Amygdala (tissue), 56 donors: ENCODE measurements at places on chromosomes 16 and 17.

DNA sequence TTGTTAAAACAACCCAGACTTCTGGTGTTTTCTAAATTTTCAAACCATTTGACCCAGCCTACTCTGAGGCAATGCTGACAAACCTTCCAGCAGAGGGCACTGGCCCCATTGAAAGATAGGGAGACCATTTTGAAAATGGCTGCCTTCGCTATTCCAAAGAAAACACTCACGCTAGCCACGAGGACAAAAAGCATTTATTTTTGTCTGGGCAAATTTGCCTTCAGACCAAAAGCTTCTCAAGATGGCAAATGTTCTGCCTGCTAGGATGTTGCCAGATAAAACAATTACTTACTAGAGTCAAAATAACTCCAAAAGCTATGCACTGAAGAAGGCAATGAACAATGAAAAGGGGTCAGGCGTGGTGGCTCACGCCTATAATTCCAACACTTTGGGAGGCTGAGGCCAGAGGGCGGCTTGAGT lies 296.7 kb upstream of the IRX5 start:
- no peak for DNase-seq

- DNase-seq = no peak
Observed at GRCh38 chr17:34916120-34916519, 45.1 kb downstream of the CCT6B start.

- DNase-seq = no peak
Observed at GRCh38 chr16:2205967-2206313, 686 bp downstream of the MLST8 start.

- no peak for DNase-seq
Observed at GRCh38 chr16:50562657-50563056, 14.5 kb downstream of the NKD1 start.

DNA sequence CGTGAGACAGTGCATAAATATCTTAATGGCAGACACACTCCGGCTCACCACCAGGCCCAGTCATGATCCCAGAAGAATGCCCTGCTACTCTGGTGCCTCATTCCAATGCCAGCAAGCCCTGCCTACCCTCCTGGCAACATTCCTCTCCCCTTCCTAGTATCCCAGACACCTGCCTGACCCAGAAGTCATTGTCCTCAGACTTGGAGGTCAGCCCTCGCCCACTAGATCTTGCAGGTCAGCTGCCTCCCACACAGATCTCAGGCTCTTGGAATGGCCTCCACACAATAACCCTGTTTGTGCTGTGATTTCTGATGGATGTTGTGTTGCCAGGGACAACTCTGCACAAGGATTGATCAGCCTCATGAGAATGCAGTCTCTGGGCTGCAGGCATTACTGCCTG lies 1.8 kb upstream of the TEX2 start:
- no peak for DNase-seq

DNA sequence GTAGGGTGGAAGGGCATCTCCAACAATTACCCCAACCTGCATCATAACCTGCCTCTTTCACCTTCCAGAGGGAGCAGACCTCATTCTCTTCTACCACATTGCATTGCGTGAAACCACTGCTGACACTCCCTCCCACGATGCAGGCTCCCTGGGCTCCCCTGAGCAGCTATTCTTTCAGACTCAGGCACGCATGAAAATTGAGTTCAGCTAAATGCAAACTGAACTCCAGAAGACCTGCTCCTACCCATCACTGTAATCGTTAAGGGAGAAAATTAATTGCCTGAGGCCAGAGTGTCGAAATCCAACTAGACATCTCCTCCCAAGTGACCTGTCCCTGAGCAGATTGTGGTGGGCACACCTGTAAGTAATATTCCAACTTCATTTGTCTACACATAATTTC lies 186.0 kb downstream of the GRIN2A start:
- no peak for DNase-seq

- DNase-seq = no peak
Observed at GRCh38 chr17:81685108-81685507, 1.3 kb downstream of the HGS start.

DNA sequence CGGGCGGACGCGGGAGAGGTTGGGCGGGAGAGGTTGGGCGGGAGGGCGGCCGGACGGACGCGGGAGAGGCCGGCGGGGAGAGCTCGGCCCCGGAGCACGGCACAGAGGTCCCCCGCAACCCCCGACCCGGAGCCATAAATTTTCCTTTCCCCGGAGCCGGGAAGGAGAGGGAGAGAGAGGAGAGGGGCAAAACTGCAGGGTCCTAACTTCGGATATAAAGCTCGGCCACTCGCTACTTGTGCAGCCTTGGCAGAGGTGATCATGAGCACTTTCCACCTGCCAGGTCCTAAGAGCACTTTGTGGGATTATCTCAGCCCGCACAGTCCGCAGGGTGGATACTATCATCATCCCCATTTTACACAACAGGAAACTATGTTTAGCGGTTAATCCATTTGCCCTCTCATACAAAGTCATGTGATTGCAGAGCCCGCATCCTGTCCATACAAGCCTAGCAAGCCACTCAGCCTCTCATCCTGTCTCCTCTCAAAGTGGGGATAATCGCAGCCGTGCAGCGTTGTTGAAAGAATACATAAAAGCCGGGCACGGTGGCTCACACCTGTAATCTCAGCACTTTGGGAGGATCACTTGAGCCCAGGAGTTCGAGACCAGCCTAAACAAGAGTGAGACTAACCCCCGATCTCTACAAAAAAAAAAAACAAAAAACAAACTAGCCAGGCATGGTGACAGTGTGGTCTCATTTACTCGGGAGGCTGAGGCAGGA lies 780 bp upstream of the DCAKD start:
- no peak for DNase-seq

- DNase-seq = no peak
Observed at GRCh38 chr17:65885541-65886312, 306.2 kb downstream of the CEP112 start.

DNA sequence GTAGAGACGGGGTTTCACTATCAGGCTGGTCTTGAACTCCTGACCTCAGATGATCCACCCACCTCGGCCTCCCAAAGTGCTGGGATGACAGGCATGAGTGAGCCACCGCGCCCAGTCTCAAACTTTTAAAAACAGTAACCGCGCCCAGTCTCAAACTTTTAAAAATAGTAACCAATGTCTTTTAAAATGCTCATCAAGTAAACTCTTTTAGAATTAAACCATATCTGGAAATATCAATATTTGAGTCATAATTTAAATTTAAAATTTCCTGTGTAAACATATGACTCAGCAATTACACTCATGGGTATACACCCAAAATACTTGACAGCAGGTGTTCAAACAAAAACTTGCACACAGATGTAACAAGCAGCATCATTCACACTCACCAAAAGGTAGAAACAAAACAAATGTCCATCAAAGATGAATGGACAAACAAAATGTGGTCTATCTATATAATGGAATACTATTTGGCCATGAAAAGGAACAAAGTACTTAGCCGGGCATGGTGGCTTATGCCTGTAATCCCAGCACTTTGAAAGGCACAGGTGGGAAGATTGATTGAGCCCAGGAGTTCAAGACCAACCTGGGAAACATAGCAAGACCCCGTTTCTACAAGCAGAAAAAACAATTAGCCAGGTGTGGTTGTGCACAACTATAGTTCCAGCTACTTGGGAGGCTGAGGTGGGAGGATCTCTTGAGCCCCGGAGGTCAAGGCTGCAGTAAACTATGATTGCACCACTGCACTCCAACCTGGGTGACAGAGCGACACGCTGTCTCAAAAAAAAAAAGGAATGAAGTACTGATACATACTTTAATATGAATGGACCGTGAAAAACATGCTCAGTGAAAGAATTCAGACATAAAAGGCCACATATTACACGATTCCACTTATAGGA lies 20.2 kb downstream of the ENPP7 start:
- DNase-seq = no peak

- peak; percentile 62 for DNase-seq
Observed at GRCh38 chr17:1920948-1921351, 91.1 kb downstream of the RPA1 start.

DNA sequence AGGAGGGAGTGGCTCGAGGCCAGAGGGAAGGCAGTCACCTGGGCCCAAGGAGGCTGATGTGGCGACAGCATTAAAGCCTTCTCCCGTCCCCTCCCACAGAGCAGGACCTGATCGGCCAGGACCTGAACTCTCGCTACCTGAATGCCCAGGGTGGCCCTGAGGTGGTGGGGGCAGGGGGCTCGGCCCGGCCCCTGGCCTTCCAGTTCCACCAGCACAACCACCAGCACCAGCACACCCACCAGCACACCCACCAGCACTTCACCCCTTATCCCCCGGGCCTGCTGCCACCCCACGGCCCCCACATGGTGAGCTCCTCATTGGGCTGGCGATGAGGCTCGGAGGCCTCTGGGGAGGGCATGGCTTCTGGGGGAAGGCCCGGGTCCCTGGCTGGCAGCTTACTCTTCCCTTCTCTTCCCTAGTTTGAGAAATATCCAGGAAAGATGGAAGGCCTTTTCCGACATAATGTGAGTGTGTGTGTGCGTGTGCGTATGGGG lies 6.4 kb downstream of the FBRS start:
- DNase-seq = no peak

DNA sequence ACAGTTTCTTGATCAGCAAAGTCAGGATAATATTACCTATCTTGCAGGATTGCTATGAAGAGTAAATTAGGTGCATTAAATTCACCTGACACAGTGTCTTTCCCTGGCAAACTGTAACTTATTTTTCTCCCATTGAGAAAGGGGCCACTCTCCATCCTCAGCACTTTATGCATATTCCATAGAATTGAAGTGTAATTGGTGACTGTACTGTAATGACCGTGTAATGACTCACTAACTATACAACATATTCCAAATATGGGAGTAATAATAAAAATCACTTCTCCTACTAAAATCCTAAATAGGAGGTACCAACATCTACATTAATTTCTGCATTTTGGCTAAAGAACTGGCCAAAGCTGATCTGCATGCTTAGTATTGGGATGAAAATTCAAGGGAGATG lies 141.9 kb upstream of the NOG start:
- DNase-seq = no peak

- DNase-seq = no peak
Observed at GRCh38 chr16:1674751-1675664, 3.1 kb upstream of the JPT2 start.

DNA sequence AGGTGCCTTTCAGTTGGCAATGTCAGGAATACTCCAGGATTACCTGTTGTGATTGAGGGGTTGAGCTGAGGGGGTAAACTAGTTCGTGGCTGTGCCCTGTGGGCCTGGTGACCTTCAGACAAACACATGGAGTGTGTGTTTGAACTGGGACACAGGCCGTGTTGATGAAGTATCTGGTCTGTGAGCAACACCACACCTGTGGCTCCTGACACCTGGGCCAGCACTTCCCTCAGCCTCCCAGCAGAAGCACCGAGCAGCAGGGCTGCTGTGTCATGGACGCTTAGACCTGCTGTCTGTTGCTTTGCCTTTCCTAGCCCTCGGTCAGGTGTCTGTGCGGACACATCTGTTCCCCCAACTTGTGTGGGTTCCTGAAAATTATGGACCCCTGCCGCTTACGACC lies 82.9 kb downstream of the KSR1 start:
- DNase-seq = no peak

DNA sequence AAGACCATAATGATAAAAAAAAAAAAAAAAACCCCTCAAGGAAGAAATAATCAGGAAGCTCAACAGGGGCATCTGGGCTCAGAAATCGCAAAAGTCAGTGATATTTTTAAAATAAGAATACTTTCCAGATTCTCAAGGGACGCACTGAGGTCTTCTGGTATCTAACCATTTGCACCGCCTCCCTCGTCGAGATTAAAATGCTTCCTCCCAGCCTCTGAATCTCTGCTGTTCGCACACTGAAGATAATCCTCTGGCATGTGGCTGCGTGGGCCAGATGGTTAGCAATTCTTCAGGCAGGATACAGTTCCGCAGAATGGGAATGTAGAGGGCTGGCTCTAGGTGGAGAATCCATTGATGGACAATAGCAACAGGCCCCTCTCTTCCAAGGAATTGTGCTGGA lies 211.7 kb upstream of the CDH5 start:
- DNase-seq = no peak

GRCh38 chr17:59427425-59427921 lies 96.0 kb downstream of the YPEL2 start:
- peak; percentile 35 for DNase-seq

DNA sequence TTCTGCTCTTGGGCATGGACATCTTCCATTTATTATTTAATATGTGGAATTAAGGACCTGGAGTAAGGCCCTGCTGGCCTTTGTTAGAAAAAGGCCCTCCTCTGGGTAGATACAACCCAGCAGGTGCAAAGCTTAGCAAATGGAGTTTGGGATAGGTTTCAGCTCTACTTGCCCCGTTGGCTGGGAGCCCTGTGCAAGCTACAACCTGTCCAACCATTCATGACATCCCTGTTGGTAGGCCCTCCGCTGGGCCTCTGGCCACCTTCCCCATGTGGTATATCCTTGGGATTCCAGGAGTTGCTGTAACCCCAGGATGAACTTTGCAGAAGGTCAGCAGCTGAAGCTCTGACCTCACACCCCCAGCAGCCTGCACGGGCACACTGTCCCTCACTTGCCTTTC lies 6.4 kb downstream of the NGFR start:
- no peak for DNase-seq

- peak; percentile 69 for DNase-seq
Observed at GRCh38 chr17:19744922-19745757, 3.0 kb downstream of the ALDH3A1 start.
